ENCODE measurements at places on chromosomes 11 and 22.
A peak's percentile ranks its signal among the peaks of the same experiment; 100 is the strongest.

DNA sequence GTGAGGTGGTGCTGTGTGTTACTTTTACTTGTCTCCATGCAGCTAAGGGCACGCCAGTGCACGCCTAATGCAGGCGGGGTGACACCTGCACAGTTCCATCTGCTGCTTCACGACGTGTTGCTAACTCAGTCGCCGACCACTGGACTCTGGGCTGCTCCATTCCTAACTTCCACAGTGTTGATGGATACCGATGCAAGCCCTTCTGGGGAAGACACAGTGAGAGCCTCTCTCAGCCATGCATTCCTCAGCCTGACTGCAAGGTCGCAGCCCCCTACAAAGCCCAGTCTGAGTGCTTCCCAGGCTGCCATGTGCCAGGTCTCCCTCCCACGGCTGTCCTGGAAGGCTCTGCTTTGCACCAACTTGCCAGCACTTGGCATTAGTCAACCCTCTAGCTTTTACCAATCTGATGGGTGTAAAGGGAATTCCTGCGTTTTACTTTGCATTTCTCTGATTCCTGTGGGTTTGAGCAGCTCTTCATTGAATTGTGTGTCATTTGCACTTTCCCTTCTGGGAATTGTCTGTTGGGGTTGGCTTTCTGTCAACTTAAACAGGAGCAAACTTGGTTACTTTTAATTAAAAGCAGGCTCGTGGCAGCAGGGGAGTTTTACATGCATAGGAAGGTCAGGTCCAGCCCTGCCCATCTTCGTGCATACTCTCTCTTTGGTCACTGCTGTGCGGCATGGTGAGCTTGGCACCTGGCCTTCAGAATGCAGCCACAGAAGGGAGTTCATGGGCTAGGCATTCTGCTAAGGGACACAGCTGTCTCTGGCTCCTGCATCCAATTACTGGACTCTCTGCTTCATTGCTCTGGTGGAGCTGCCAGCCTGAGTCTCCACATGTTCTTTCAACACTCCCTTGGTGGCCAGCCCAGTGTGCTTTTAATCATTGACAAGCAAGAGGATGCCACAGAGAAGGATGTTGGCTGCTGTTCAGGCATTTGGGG lies 34.6 kb upstream of the SHANK2 start:
- DNase-seq: no peak

DNA sequence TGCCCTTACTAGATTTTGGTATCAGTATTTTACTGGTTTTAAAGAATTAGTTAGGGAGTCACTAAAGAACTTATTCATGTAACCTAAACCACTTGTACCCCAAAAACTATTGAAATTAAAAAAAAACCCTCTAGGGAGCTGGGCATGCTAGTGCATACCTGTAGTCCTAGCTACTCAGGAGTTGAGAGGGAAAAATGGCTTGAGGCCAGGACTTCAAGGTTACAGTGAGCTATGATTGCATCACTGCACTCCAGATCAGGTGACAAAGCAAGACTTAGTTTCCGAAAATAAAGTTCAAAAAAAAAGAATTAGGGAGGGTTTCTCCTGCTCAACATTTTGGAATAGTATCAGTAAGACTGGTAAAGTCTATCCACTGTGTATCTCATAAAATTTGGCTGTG lies 364.4 kb upstream of the LUZP2 start:
- no peak for DNase-seq

DNA sequence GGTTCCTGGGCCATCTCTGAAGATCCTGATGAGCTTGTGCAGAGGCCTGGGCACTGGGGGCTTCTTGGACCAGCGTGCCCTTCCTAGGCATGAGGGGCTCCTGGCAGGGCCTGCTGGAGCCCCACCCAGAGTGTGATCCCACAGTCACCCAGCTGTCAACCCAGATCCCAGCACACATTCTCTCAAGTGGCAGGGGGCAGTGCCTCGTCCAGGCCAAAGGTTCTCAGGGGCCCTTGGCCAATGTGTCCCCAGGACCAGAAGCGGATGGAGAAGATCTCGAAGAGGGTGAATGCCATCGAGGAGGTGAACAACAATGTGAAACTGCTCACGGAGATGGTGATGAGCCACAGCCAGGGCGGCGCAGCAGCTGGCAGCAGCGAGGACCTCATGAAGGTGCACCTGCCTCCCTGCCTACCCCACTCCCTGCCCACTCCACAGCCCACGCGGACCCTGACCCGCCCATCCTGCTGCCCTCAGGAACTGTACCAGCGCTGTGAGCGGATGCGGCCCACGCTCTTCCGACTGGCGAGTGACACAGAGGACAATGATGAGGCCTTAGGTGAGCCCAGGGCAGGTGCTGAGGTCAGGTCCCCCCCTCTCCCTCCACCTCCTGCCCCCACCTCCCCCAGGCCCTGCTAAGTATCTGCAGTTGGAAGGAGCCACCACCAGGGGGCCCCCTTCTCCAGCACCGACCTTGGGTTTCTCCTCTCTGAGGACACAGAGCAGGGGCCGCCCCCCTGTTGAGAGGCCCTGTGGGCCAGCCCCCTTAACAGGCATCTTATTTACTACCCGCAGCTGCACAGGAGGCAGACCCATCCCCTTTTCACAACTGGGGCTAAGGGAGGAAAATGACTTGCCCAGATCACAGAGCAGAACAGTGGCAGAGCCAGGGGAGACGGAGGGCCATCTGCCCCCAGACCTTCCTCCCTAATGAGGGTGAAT lies 14.7 kb downstream of the GGA1 start:
- DNase-seq: peak; percentile 84

- DNase-seq: peak; percentile 26
Measured at GRCh38 chr22:44752285-44753188, at the start of gene ARHGAP8. Gene ARHGAP8, plus strand, starts transcription at chr22:44752575. Its CDS starts 33,953 bp downstream, at chr22:44786528.

DNA sequence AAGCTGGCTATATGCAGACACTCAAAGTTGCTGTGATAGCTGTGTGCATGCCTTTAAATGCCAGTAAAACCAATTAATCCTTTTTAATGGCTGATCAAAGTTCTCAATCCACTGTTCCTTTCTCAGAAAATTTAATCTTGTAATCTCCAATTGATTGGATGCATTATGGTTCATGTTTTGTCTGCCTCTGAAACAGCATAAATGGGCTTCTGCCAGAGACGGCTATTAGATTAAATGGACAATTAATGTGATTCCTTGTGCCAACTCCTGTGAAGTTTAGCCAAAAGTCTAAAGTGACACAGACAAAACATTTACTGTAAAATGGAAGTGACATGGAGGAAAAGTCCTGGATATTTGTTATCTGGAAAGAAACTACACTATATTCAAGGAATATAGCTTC lies 952.5 kb upstream of the FAT3 start:
- DNase-seq: no peak

DNA sequence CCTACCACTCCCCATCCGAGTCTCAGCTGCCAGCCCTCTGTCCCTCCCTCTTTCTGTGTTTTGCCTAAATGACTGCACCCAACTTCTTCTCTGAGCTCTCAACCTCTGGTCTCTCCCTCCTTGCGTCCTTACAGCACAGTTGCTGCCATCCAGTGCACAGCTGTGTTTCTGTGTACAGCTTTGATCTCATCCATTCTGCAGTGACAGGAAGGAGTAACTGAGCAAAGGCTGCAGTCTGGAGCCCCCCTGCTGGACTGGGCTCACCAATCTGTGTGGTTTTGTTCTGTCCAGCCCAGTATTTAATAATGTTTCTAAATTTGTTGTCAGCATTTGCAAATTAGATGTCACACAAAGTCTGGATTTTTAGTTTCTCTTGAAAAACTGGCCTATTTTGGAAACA lies 43.8 kb downstream of the PRR5L start:
- no peak for DNase-seq

DNA sequence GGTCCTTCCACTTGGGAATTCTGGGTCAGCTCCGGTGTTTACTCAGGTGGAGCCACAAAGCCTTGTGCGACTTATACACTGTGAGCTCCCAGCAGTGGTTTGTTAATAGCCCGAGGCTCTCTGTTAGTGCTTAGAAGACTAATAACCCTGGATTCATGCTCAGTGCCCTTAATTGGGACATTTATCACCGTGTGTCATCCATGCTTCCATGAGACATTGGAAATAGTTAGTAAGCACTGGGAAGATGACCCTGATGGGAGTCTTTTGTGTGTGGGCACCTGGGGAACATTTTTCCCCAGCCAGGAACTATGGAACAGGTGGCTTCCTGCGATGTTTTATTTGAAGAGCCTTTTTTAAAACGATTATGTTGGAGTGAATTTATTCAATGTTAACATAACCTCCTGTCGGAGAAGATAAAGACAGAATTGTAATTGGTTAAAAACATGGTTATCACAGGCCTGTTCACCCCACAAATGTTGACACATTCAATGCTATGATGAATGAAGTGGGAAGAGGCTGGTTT lies 188.9 kb downstream of the MYO18B start:
- DNase-seq: no peak

- DNase-seq: no peak
Measured at GRCh38 chr11:129723761-129724162, 91.9 kb upstream of the TMEM45B start.

DNA sequence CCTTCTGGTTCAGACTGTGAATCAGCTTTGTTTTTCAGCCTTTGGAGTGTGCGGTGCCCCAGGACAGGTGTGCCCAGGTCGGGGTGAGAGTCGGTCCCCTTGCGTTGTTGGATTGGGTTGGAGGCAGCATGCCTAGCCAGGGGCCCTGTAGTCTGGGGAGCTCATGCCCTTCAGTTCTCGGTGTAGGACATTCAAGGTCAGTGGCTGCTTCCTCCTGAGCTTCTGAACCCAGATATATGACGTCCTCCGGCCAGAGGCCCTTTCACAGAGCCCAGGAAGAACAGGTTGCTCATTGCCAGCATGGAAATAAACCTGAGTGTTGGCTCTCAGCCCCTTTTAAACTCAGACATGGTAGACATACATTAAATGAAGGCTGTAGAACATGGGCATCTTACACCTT lies 2.7 kb downstream of the CSRP3 start:
- DNase-seq: no peak

Measured in stimulated activated naive CD8-positive, alpha-beta T cell treated with anti-CD3 and anti-CD28 coated beads, Interleukin-15, Interleukin-2, amounts not matched to agents 100 U/mL and 50 U/mL, for 24 hours (primary cell).